ENCODE measurements at places on chromosomes 7 and 10. TPM values are rescaled to one million over a fixed set of nuclear protein-coding genes. Genes with fewer than 3 reads are reported as not detected.

CPA2 gene
- not detected for total RNA-seq

FAM131B gene
- total RNA-seq: 28.8 TPM

ADARB2 gene
- 5.0 TPM for total RNA-seq

DNA sequence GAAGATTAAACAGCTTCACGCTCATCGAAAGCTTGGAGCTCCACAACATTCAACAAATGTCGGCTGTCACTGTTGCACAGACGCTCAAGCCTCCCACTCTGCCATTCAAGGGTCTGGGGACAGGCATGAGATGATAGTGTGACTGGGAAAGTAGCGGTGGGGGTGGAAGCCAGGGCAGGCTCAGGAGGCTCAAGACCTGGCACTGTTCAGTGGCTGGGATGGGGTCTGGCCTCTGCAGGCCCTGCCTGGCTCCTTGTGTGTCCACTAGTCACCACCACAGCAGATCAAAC lies 13.5 kb upstream of the GTPBP4 start:
- DNase-seq: no peak

DNA sequence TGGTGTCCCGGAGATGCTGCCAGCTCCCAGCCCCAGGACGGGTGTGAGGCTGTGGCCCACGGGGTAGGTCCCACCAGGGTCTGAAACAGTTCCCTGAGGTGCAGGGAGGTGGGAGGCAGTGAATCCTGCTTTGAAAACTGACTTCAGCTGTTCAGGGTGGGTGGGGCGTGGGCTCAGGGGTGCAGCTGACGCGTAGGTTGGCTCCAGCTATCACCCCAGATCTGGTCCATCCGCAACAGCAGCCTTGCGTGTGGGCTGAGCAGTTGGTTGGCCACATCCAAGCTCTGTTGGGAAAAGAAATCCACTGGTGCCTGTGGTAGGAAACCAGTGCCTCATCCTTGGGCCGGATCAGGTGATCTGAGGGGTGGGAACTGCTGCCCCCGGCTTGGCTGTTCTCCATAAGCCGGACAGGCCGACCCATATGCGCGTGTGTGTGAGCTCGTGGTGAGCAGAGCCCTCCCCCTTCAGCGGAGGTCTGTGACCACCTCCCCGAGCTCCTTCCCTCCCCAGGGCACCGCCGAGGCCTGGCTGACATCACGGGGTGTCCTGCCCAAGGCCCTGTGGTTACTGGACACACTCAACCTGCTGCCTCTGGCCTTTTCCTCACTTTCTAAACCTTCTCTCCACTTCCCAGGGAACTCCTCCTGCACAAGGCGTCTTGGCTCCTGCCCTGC lies 15.4 kb upstream of the FAM20C start:
- DNase-seq: no peak

DNA sequence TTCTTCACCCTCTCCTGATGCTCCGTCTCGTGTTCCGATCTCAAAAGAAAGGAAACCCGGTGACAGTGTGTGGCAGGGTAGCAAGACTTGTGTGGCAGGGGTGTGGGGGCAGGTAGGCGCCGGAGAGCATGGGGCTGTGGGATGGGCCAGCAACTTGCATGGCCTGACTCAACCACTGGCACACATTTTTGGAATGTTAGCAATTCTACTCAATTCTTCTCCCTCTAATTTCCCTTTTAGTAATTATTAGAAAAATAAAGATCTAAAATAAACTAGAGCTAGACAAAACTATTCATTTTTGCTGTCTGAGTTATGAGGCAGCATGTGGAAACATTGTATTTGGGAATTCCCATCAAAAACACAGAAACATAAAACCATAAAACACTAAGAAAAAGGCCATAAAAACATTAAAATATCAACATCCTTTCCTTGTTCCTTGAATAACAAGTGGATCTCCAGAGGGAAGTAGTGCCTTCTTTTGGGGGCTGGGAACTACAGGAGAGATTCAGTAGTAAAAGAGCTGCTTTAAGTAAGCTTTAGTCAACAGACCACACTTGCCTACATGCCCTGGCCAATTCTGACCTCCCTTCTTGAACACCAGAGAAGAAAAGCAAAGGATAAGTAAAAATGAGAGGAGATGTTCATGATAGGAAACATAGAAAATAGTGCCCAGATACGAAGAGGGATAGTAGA lies 21.8 kb downstream of the SEMA3C start:
- no peak for DNase-seq

- DNase-seq: no peak
These were observed 29.2 kb downstream of the TACR2 start for GRCh38 chr10:69387500-69387899.

- no peak for DNase-seq
These were observed 33.9 kb downstream of the DRGX start for GRCh38 chr10:49361735-49362568.

GRCh38 chr7:131948434-131949053 lies 392.1 kb upstream of the PODXL start:
- DNase-seq: no peak

DNA sequence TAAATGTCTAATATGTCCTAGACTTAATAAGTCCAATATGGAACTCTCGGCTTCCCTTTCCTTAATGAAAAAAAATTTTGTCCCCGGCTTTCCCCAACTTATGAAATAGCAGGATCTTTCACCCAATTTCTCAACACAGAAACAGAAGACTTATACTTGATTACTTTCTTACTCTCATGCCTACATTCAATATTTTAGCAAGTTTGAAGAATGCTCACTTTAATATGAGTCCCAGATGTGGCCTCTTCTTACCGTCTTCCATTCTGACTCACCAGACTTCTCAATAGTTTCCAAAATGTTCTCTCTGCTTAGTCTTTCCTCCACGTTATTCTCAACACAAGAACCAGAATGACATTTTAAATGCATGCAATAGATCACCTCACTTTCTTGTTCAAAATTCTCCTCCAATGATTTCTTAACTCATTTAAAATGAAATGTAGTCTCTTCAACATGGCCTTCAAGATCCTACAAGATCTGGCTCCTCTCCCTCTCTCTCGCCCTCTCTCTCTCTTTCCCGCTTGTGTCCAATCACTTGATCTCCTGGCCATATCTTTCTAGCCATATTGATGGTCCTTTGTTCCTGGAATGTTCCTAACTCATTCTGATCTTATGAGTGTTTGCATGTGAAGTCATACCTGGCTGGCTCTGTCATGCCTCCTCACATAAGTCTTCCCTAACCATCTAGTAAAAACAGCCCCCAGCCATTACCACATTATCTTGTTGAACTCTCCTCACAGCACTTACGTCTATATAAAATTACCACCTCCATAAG lies 119.7 kb upstream of the FAM3C start:
- no peak for DNase-seq

DNA sequence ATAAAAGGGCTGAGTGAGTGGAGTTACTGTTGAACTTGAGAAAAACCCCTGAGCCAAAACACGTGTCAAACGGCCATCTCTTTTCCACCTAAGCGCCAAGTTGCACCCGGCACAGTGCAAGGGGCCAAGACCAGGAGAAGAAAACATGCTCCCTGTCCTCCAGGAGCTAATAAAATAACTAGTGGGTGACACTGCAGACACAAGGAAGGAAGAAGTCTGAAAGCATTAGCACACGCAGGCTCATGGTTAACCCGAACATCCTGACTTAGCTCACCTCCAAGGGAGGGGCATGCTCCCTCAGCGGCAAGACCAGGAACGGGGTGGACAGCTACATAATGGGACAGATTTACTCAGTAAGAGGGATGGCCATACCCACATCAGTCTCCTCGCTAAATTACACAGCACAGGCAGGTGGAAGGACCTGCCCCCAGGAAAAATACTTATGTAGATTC lies 65.0 kb downstream of the PIP4K2A start:
- no peak for DNase-seq

- no peak for DNase-seq
These were observed 78.7 kb downstream of the KIAA1217 start for GRCh38 chr10:24287559-24288195.

DNA sequence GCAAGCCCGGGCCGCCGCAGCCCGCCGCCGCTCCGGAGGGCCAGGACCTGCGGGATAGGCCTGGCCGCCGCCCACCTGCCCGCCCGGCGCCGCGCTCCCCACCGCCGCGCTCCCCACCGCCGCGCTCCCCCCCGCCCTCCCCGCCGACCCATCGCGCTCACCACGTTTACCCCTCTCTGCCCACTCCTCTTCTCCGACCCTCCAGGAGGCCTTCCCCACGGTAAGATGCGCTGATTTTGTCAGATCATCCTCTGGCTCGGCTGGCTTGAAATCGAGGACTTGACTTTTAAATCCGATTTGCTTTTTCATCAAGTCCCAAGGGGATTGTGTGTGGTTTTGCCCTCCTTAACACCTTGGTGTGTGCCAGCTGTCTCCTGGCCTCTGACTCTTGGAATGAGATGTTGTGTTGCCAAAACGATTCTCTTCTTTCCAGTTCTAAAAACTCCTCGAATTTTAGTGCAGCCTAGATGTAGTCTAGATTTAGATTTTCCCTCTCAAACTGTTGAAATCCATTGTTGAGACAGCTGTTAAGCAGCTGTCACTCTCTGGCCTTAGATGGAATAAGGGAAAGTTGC lies 738 bp downstream of the POM121 start:
- no peak for DNase-seq

- DNase-seq: no peak
These were observed 248.8 kb upstream of the SMIM30 start for GRCh38 chr7:113367041-113367586.

Measured in GM23338 (cell line).